NCI-H1694 (cell line): ENCODE measurements at places on chromosomes 16 and 17.

- DNase-seq, result no peak
Measured at GRCh38 chr17:76792348-76792747, 54.4 kb downstream of the MFSD11 start.

DNA sequence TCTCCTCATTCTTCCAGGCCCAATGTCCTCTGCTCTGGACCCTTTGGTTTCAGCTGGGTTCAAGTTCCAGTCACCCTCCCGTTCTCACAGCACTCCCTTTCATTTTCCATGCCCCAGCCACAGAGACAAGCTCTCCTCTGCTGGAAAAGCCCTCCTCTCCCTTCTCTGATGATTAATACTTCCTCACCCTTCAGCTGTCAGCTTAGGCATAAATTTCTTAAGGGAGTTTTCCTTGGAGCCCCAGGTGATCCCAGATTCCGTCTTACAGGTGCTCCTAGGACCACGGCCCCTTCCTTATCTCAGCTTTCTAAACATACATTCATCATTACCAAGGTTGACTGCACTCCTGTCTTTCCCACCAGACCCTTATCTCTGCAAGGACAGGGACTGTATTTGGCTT is 10.4 kb downstream of the CHAD start:
- no peak for DNase-seq

DNA sequence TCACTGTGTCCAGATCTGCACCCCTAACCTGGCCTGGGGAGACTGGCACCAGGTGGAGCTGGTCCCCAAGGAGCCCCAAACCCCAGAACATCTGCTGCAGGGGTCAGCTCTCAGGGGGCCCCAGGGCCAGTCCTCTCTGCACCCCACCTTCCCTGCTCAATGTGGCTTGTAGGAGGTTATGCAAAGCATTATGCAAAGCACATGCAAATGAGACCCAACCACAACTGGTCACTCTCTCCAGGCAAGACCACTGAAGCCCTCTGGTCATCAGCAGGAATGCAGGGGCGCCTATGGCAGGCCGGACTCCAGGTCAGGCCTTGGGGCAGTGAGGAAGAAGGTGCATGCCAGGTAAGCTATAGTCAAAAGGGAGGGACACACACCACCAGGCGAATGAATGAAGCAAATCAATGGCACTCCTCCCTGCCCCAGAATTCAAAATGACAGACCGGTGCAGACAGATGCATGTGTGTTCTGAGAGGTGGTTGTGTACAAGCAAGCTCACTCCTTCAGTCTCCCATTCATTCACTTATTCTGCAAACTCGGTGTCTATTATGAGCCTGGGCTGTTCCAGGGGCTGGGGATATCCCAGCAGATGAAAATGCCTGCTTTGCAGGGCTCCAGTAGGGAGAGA is 48.0 kb downstream of the TMEM235 start:
- no peak for DNase-seq

DNA sequence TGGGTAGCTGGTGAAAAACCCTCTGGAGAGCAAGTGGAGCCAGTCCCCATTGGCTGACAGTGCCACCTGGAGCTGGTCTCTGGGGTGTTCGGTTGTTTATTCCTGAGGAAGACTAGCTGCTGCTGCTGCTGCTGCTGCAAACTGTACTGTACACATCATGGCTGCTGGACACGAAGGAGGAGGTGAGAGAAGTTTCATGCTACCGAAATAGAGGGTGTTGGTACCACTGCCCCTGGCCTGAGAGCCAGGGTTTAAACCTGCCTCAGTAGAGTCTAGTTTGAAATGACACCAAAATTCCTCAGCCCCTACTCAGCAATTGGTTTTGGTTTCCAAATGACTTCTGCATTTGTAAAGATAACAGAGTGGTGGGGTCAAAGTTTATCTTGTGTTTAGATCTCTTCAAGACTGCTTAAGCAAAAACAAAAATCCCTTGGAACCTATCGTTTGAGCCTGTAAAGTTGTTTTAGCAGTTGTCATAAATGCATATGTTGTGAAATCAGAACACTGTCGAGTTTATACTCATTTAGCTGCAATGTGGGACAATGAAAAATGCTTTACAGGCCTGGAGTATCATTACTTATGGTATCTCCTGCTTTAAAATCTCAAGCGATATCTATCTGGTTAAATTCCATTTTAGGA is 40.8 kb downstream of the CYB5B start:
- no peak for DNase-seq
